ENCODE measurements at places on chromosomes 3 and 15. TPM values are rescaled to one million over a fixed set of nuclear protein-coding genes. Genes with fewer than 3 reads are reported as not detected.

GP9 gene
- 0.42 TPM for polyA plus RNA-seq

RBP2 gene
- polyA plus RNA-seq: 0.32 TPM

RPUSD3 gene
- polyA plus RNA-seq: 29.7 TPM

SLC2A2 gene
- polyA plus RNA-seq: not detected

KIF23 gene
- polyA plus RNA-seq: 14.2 TPM

THAP10 gene
- polyA plus RNA-seq: 2.5 TPM

ZBTB11 gene
- 14.3 TPM for polyA plus RNA-seq

HCLS1 gene
- polyA plus RNA-seq: 6.3 TPM

GRCh38 chr3:46460051-46460450, 4.7 kb downstream of the LTF start:
- DNase-seq: no peak

- no peak for DNase-seq
Observed at GRCh38 chr3:159945930-159946329, 42.7 kb upstream of the IL12A start.

DNA sequence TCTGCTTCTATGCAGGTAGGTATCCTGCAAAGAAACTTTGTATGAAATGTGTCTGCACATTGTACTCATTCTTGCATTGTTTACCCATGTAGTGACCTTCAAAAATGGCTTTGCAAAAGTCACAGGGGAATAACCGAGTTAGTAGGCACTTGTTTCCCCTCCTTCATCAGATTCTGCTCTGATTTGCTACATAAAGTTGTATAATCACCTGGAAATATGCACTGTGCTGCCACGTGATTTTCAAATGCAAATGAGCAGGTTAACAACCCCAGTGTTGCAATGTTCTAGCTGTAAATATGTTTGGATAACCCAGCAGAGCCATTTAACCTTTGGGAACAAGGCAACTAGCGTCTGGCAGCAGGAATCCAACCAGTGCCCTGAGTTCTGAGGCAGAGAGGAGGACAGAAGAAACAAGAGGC, at the start of gene KNG1:
TSS of gene KNG1 (plus strand) at position 321 of the 419 bp plus-strand sequence. CDS start 184 bp downstream, outside the sequence.
- DNase-seq: no peak

DNA sequence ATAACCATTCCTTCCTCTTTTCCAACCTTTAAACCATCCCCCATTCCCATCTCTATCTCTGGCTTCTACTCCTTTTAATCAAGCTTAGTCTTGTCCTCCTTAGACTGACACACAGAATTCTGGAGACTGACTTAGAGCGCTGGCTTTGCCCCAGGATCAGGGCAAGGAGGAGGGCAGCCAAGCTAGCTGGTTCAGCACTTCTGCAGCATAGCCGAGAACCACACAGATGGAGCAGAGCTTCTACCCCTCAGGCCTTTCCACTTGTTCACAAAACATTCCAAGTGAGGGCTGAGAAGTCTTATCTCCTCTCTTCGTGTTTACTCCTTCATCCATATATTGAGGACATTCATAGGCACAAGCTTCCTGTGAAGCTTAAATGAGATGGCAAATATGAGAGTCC, 246.5 kb upstream of the PEX5L start:
- DNase-seq: no peak

DNA sequence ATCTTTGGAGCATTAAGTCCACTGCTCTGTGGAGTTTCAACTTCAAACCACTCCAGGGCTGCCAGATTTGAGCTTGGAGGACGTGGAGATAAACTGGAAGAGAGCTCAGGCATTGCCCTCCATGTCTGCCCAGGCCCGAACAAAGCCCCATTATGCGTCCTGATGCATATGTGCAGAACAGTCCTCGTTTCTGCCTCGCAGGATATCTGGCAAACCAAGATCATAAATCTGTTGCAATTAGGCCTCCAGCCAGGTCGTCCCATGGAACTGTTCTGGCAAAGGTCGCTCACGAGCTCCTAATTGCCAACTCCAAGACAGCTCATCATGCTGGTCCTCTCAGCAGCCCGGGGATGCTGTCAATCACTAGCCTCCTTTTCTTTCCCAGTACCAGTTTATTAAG, 91.2 kb downstream of the SEMA5B start:
- no peak for DNase-seq

- DNase-seq: no peak
Observed at GRCh38 chr3:86793786-86794185, 197.2 kb downstream of the VGLL3 start.

- DNase-seq: no peak
Observed at GRCh38 chr15:68400066-68400456, 31.9 kb downstream of the ITGA11 start.

GRCh38 chr3:196599734-196600128, 31.3 kb downstream of the FBXO45 start:
- DNase-seq: no peak

GRCh38 chr3:58237941-58238681, 519 bp downstream of the ABHD6 start:
- DNase-seq: no peak

- DNase-seq: no peak
Observed at GRCh38 chr3:149908424-149908957, 62.2 kb downstream of the PFN2 start.

DNA sequence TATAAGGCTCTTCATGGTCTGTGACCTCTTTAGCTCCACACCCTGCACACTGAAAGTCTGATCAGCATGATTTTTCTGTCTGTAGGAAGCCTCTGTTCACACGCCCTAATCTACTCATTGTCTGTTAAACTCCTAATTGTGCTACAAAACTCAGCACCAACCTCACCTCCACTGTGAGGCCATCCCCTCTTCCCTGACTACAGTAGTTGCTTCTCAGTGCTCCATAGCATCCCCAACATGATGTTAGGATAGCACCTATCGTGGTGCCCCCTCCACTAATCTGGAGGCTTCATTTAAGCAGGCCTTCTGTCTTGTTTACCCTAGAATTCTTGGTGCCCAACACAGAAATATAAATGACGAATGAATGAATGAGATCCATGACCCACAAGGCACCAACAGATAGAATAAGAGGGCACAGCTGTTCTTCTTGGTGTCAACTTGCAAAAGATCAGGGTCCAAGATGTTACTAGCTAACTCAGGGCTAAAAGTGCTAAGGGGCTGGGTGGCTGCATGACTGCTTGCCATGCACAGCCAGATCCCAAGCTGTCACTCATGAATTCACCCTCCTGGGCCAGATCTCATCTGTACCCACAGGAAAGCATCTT, 55.2 kb upstream of the HEG1 start:
- DNase-seq: no peak

DNA sequence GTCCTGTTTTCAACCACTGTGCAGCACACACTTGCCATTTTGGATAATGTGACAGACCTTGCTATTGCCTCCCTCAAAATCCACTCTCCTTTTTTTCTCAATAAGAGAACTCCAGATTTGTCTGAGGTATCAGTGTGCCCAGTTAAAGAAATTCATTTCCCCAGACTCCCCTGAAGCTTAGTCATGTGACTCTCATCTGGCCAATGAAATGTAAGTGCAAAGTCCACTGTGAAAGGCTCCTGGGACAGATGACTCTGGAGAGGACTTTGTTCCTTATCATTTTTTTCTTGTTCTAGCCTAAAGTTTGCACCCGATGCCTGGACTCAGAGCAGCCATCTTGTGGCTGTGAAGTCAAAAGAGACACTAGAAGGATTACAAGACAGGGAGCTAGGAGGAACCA, 268.6 kb upstream of the LRTM1 start:
- no peak for DNase-seq

DNA sequence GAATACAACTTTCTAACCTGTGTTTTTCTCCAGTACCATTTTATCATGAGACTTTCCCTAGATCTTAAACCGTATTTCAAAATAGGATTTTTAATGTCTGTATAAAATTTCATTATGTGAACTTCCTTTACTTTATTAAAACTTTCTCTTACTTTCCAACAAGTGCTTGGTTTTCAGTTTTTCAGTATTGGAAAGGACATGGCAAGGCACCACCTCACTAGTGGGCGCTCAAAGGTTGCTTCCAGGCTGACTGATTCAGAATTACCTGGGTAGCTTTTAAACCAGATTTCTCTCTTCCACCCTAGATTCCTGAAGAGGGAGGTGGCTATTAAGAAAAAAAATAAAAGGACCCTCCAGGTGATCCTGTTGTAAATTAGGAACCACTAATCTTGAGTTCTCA, 236.6 kb downstream of the SOX2 start:
- DNase-seq: no peak

GRCh38 chr3:13299531-13300155, 120.5 kb downstream of the NUP210 start:
- DNase-seq: no peak

DNA sequence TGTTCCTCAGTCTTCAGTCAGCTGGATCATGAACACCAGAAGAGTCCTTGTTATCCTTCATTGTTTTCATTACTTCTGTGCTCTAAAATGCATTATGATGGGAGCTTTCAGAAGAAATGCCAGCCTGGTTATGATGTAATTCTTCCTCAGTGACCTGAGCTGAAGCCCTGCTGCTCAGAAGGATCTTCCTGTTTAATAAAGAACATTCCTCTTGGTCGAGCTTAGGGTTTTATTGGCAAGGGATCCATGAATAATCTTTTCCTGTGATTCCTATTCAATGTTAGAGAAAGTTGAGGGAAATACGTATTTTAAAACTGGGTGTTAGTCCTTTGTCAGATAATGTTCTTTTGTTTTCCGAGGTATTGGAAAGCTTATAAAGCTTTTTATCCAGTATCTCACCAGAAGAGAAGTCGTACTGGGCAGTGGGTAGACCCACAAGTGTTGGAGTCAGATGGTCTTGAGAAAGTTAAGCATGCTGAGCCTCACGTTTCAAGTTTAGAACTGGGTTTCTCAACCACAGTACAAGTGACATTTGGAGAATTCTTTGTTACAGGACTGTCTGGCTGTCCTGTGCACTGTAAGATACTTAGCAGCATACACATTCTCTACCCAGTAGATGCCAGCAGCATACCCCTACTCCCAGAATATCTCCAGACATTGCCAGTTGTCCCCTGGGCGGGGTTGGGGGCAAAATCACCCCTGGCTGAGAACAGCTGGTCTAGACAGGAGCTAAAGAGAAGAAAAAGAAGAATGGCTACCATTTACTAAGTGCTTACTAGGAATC, 212.3 kb upstream of the BHLHE40 start:
- no peak for DNase-seq
